ENCODE measurements at places on chromosomes 6 and 20.
A peak's percentile ranks its signal among the peaks of the same experiment; 100 is the strongest.

DNA sequence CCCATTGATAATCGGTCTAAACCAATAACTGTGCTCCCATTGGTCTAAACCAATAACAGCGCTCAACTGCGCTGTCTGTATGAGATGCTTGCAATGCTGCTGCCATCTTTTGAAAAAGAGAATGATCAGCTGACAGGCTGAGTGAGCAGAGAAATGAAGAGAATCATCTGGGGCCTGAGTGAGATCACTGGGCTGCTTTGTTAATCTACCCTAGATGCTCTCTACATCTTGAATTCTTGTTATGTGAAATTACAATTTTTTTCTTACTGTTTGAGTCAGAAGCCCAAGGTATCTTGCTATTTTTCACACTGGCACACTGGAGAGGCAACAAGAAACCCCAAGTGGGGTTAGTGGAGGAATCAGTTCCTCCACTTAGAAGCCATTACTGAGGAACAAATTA lies 91.5 kb upstream of the GCM1 start:
- DNase-seq, result no peak

GRCh38 chr6:14543971-14544585 lies 426.5 kb downstream of the CD83 start:
- no peak for DNase-seq

- DNase-seq, result peak; percentile 22
Observed at GRCh38 chr6:142416179-142416578, 114.4 kb downstream of the ADGRG6 start.

- no peak for DNase-seq
Observed at GRCh38 chr6:125157725-125158124, 4.2 kb downstream of the TPD52L1 start.

GRCh38 chr20:41316051-41316450 lies 1.5 kb downstream of the ZHX3 start:
- no peak for DNase-seq

DNA sequence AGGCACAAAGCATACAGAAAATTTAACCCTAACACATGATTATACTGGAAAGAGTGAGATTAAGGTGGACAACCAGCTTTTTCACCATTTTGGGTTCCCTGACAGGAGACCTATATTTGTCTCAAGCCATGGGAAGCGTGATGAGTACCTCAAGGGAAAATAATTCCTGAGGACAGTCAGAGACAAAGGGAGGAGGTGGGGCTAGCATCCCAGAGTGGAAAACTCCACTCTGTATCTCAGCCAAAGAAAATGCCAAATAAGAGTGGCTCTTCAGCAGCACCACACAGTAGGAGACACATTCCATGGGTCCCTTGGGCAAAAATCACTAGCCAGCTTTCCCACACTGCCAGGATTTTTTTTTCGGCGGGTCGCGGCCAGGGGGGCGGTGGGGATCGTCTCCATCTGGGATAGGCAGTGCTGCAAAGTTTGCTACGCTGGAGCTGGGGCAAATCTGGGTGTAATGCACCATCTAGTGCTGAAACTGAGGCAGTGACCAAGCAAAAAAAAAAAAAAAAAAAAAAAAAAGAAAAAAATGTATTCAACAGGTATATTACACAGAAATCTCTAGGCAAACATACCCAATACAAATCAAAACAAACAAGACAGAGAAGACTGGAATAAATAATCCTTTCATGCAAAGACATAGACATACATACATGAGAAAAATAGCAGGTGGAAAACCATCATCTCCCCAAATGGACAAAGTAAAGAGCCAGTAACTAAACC lies 77.3 kb upstream of the SLC35F1 start:
- DNase-seq, result peak; percentile 61

DNA sequence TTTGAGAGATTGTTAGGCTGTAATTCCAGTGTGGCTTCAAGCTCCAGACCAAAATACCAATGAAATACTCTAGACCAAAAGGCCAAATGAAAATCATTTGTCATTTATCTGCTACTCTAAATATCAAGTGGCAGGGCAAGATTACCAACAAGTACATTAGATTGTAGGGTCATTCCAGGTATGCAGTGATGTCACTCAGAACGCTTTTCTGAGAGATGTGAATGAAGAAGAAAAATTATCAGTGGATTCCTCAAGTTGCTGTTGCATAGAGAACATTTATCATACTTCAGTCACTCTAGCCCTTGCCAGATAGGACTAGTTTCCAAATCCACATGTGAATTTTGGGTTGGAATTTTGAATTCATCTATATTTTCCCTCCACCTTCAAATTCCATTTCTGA lies 65.0 kb downstream of the ZFAND3 start:
- DNase-seq, result no peak

DNA sequence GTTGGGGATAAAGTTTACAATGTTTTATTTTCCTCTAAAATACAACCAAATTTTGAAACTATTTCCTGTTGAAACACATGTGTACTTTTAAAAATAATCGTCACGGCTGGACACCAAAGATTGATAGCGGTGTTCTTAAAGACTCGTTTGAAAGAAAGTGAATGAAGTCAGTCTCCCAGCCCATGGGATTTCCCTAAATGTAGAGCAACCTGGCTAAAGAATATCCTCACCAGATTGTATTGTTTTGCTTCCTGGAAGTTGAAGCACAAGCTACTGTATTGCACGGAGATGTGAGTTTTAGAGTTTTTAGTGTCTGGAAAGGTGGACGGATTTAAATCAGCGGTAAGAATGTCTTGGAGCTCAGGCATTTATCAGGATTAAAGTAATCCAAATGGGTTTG lies 189.5 kb downstream of the THBS2 start:
- no peak for DNase-seq

GRCh38 chr6:43604174-43604573 lies 24.9 kb downstream of the GTPBP2 start:
- no peak for DNase-seq

DNA sequence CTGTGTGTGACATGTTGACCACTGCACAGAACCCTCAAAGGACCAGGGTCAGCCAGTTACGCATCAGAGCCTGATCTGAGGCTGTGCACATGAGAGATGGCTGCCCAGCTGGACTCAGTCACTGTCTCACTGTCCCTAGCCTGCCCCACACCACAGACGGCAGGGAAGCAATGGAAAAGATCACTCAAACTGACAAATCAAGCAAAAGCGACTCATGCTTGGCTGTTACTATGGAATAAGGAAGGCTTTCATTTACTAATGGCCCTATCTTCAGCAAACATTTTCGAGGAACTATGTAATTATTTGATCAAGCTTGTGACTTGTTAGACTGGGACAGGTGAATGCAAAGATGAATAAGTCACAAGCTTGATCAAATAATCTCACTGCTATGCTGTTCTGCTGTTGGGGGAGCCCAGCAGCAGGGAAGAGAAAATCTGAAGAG lies 137.0 kb downstream of the SLC23A2 start:
- no peak for DNase-seq

DNA sequence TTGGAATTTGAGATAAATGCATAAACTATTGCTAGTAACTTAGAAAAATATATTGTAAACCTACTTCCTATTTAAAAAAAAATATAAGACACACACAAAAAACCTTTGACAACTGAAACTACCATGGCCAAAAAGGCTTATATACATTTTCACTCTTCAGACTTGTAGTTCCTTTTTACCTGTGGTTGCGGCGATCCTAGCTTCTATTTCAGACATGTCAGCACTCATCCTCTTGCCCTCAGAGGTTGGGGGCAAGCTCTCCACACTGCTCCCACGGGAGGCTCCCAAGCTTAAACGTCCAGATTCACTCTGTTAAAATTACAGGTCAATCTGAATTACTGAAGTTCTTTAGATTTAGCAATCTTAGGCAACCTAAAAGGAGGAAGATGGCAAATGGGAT lies 39.8 kb downstream of the MAP3K7 start:
- no peak for DNase-seq

DNA sequence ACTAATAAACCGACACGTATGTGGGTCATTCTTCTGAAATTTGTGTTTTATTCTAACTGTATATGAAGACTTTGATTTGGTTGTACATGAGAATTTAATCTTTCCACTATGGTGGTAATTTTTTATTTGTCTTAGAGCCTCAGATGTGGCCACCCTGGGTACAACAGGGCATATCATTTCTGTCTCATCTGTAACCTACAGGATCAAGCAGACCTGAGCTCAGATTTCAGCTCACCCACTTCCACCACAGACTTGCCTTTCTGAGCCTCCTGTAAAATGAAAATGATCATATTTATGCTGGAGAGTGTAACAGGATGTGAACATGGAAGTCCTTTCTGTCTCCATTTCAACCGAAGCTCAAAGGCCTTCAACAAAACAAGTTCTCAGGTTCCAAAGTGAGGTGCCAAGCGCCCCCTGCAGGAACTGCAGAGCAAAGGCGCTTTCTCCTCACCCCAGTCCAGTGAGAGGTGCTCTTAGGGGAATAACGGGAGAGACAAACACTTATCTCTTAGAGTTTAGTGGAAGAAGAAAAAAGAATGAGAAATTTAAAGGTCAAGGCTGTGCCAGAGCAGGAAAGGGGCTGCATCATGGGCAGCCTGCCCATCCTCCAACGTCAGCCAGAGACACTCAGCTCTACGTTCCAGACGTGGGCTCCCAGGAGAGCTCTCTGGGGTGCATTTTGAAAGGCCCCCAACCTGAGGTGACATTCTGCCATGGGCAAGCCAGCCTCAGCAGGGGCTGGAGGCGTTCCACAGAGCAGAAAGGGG lies 23.0 kb upstream of the CD24 start:
- peak; percentile 74 for DNase-seq

GRCh38 chr20:62845416-62846160 lies 16.0 kb downstream of the TCFL5 start:
- DNase-seq, result no peak

DNA sequence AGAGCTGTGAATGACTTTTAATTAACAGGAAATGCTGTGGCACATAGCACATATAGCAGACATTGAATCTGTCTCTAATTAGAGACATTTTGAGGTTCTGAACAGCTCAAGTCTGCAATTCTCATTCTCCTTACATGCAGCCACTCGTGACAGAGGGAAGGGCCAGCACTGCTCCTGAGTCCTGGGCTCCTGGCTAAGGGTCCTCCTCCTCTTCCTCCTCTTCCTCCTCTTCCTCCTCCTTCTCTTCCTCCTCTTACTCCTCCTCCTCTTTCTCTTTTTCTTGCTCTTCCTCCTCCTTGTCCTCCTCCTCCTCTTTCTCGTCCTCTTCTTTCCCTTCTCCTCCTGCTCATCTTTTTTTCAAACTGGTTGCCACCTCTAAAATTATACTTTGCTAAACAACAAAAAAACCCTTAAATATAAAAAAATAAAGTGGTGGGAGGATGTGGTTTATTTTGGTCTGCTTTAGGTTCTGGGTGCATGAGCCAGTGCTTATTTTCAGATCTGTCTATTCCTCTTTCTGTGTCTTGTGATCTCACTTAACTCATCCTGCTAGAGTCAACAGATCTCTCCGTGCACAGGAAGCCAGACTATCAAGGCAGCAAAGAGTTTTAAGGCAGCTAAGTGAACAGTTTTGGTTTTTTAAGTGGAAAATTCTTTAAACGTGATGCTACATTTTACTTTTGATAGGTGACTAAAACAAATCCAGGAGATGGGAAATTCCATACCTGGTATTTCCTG lies 159.3 kb downstream of the CD83 start:
- DNase-seq, result no peak

DNA sequence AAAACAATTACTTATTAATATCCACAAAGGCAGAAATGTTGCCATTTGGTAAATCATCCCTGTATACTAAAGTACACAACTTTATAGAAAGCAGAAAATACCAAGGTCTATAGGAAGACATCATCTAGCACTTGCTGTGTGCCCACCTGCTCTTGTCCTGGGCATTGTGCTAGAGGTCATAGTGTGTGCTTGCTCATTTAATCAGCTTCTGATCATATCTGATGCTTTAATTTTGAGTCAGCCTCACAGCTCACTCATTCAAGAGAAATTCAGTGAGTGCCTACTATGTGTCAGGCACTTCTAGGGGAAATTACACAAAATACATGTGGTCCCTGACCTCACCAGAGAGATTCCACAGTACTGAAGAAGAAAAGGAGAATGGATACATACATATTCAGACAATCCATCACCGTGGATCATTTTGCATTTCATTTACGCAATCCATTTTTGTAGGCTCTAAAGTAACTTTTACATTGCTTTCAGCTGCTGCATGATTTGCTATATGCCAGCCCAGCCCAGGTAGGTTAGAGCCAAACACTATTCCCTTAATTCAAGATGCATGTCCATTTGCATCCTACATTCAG lies 167.9 kb upstream of the MCHR2 start:
- DNase-seq, result no peak

DNA sequence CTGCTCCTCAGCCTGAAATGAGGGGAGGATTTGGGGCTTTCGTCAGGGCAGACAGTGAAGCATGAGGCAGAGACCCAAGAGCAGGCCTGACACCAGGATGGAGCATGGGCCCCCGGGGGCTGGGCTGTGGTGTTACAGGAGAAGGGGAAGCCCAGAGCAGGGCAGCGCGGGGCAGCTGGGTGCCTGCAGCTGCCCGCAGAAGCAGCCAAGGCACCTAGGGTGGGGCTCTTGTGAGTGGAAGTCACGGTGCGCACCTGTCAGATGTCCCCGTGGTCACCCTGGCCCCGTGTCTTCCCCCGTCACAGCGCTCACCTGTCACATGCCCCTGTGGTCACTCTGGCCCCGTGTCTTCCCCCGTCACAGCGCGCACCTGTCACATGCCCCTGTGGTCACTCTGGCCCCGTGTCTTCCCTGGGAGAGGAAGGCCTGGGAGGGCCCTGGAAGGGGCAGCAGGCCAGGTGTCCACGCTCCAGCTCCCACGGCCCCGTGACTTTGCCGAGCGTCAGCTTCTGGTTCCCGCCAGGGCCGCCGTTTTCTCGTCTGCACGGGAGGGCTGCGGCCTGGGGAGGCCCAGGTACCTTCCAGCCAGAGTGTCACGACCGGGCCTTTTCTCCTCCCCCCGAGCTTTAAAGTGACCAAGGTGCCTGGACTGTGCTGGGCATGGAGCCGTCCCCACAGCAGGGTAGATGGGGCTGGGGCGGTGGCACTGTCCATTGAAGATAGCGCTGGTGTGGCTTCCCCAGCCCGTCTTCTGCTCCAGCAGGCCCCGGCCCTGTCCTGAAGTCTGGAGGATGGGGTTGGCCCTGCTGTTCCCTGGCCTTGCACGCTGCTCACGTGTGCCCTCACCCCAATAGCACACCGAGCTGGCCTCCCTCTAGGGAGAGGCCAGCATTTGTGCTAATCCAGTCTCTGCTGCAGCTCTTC lies 9.4 kb downstream of the ARFGAP1 start:
- no peak for DNase-seq

Measured in eye (tissue), 1 donor.